ENCODE measurements at places on chromosomes 12 and 14.

- no peak for DNase-seq
Measured at GRCh38 chr12:26416550-26416949, 221.2 kb downstream of the SSPN start.

- no peak for DNase-seq
Measured at GRCh38 chr12:99861731-99862130, 123.0 kb downstream of the ANKS1B start.

DNA sequence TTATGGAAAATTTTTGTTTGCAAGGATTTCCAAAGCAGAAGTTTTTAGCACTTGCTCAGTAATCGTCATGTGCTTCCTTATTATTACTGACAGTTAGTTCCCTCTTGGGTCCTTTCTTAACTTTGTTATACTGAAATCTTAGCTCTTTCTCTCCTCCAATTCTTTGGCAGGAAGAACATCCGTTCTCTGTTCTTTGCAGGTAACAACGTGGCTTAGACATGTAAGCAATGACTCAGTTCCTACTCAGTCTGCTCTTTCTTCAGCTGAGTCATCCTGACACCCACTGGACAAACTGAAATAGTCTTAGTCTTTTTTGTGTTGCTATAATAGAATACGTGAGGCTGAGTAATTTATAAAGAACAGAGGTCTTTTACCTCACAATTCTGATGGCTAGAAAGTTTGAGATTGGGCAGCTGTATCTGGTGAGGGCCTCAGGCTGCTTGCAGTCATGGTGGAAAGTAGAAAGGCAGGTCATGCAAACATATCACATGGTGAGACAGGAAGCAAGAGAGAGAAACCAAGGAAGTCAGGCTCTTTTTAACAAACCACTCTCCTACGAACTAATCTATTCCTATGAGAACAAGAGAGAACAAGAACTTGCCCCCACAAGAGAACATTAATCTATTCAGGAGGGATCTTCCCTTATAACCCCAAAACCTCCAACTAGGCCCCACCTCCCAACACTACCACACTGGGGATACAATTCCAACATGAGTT, 49.2 kb downstream of the TESPA1 start:
- DNase-seq, result peak; percentile 1

GRCh38 chr12:94121886-94122285, 26.5 kb upstream of the PLXNC1 start:
- no peak for DNase-seq

- no peak for DNase-seq
Measured at GRCh38 chr14:68879841-68880575, 87.1 kb upstream of the ZFP36L1 start.

GRCh38 chr12:61043838-61044237, 1216.4 kb upstream of the USP15 start:
- no peak for DNase-seq

GRCh38 chr12:125289970-125290369, 224.7 kb downstream of the AACS start:
- no peak for DNase-seq
